ENCODE measurements at places on chromosomes 5 and 9. TPM values are rescaled to one million over a fixed set of nuclear protein-coding genes. Genes with fewer than 3 reads are reported as not detected.

- no peak for DNase-seq
These were observed 1030.2 kb downstream of the EFNA5 start for GRCh38 chr5:106640511-106640910.

- DNase-seq: no peak
These were observed 58.6 kb downstream of the STARD4 start for GRCh38 chr5:111453747-111454146.

DNA sequence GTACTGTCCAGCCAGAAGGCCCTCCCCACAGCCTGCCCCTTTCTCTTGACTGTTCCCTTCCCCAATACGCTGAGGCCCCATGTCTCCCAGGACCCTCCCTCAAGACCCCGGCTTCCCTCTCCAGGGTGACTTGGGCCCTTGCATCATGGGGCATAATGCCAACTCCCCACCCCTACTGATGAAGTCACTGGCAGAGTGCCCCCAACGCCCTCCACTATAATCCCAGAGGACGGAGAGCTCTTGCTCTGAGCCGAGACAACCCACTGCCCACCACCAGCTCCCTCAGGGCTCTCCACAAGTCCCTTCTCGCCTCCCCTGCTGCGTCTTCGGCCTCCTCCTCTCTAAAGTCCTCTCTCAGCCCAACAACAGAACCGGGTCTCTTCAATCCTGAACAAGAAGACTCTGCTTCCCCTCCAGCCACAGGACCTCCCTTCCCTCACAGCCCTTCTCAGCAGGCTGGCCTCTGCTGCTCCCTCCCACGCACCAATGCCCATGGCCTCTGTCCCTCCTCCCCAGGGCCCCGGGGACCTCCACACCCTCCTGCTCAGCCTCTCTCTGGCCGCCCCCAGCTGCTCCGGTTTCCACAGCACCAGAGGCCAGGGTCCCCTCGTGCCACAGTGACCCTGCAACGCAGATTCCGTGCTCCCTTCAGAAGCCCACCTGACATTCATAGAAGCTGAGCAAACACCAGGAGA, 47.6 kb downstream of the ADAMTS2 start:
- no peak for DNase-seq

GRCh38 chr5:7242118-7242710, 153.7 kb upstream of the ADCY2 start:
- DNase-seq: no peak

- DNase-seq: no peak
These were observed 581.3 kb upstream of the KLF4 start for GRCh38 chr9:108070861-108071260.

SPOCK1 gene
- 106 TPM for total RNA-seq

GRCh38 chr9:29437526-29437925, 1864.2 kb upstream of the C9orf72 start:
- no peak for DNase-seq

CDH18 gene
- 0.60 TPM for total RNA-seq

GRCh38 chr5:142438573-142438972, 113.8 kb upstream of the SPRY4 start:
- no peak for DNase-seq

DNA sequence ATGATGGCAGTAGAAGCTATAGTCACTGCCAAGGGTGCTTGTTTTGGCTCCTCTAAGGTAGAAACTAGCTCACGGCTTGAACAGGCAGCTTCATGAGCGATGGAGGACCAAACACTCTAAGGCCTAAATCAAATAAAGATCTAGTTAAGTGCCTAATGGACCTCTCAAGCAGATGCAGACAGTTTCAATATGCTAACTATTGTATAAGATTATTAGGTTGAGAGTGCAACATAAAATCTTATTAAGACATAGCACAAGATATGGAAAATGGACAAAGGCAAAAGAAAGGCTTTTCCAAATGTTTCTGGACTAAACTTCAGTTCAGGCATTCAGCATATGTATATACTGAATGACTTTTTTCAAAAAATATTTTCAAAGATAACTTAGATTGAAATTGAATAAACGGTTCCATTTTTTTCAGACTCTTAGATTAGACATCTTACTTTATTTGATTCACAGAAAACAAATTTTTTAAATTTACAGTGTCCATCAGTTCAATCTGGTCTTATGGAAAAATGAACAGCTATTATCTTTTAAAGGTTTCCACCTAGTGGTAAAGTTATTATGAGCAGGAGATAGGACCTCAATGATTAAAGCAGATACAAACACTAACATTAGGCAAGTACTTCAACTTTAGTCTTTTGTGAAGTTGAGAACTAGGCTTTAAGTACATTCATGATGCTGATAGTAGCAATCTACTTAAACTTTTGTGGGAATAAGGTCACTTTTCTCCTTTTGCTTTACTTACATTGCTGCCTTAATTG, 1167.7 kb downstream of the MAT2B start:
- DNase-seq: no peak

DNA sequence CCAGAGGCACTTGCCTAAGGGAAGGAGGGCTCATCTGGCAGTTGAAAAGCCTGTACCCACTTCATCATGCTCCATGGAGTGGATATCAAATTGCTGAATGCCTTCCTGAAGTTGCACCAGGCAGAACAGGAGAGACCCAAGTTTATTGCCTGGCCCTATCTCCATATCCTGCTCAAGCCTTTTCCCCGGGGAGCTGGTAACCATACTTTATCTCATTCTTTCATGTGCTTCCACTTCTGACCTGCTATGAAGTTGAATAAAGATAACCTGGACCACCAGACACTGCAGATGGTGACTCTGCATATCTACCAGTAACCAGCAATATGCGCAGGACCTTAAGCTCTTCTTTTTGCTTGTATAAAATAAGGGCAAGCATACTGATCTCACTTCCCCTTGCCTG, 1397.5 kb upstream of the CDH6 start:
- DNase-seq: no peak

GRCh38 chr9:120443489-120443888, 136.5 kb downstream of the CDK5RAP2 start:
- no peak for DNase-seq

All from posterior vena cava (tissue), 2 donors.